Progenitor cell of endocrine pancreas (in vitro differentiated cells): ENCODE measurements at places on chromosomes 4 and X.

- DNase-seq = no peak
Observed at GRCh38 chrX:132015875-132016274, 7.2 kb upstream of the STK26 start.

DNA sequence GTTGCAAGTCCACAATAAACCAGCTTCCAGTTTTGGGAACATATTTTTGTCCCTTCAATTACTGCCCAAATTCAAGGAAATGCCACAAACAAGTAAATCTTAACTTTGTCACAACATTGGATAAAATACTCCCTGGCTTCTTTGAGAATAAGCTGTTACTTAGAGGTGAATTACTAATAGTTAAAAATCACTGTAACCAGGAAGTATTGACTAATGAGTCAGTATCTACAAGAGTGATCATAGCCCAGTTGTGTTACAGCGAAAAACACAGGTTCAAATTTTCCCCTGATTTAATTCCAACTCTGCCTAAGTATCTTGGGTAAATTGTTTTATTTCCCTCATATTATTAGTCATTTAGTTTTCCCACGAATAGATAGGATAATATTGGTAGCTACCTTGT, 291.2 kb upstream of the PPARGC1A start:
- no peak for DNase-seq

DNA sequence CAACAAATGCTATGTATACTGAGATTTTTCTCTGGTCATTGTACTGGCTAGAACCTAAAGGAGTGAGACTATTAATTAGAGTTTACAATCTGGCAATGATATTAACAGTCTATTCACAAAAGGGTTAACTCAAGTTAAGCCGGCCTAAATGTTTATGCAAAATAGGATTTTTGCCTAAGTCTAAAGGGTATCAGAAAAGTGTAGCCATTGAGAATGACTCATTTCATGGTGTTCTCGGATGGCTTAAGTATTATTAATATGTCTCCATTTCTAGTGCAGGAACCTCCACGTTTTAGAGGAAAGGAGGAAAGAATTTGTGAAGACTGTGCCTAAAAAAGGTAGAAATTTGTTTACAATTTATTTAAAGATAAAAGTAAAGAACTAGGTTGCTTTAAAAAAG, 29.8 kb downstream of the DYNLT3 start:
- no peak for DNase-seq

- DNase-seq = no peak
Observed at GRCh38 chr4:85803856-85804255, 328.9 kb downstream of the ARHGAP24 start.

- no peak for DNase-seq
Observed at GRCh38 chr4:25427871-25428270, 50.8 kb downstream of the ANAPC4 start.

DNA sequence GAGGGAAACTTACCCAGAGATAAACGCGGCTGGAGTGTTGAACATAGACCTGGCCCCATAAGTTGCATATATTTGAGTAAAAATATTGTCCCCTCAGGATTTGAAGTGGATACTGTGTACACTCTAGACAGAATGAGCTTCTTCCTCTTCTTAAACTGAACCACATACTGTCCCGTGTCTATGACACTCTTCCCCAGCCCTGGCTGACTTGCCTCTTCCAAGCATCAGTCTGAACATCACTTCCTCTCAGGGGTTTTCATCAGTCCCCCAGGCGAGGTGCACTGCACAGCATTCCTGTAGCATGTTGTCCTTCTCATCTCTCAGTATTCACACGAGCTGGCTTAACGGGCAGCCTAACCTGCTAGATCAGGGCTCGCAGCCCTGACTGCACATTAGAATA, 80.5 kb upstream of the TMEM150C start:
- no peak for DNase-seq

- no peak for DNase-seq
Observed at GRCh38 chrX:34918856-34919255, 23.7 kb upstream of the FAM47B start.

- DNase-seq = no peak
Observed at GRCh38 chrX:10021461-10022272, 54.5 kb downstream of the CLDN34 start.

DNA sequence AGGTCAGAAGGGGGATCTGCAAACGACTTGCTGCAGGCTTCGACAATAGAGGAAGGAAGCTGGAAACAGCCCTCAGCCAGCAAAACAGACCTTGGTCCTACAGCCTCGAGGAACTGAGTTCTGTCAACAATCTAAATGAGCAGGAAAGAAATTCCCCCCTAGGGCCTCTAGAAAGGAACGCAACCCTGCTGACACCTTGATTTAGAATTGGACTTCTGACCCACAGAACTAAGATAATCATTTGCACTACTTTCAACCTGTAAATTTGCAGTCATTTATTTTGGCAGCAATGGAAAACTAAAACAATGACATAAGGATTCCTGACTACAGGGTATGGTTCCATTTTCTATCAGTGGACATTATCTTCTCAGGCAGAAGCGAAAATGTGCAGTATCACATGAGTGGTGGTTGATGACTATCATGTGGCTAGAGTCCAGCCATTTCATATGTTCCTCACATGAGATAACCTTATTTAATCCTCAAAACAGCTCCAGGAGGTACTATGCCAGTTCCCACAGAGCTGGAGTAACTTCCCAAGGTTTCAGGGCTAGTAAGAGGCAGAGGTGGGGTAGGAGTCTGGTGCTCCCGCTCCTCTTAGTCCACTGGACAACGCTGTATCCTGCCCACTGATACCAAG, 61.6 kb downstream of the SAT1 start:
- no peak for DNase-seq

GRCh38 chrX:68175562-68175961, 257.7 kb downstream of the OPHN1 start:
- no peak for DNase-seq

GRCh38 chr4:13928214-13928613, 300.7 kb upstream of the BOD1L1 start:
- DNase-seq = no peak

GRCh38 chr4:35253331-35253730, 991.0 kb downstream of the ARAP2 start:
- no peak for DNase-seq

DNA sequence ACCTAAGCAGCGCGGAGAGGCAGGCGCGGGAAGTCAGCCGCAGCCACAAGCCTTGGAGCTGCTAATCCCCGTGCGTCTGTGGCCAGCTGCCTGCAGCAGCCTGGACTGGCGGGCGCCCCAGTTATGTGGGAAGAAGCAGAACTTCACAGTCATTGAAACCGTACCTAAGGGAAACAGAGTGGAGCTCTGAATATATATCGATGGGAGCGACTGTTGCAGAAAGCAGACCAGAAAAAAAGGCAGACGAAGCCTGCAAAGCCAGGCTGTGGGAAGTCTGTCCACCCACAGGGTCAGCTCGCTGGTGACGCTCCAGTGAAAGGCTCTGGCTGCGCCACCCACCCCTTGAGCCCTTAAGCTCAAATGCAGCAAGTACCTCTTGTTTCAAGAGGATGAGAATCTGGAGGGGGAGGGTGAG, 24.7 kb downstream of the KCNE5 start:
- DNase-seq = no peak

- DNase-seq = no peak
Observed at GRCh38 chrX:22585831-22586230, 313.1 kb downstream of the CBLL2 start.

DNA sequence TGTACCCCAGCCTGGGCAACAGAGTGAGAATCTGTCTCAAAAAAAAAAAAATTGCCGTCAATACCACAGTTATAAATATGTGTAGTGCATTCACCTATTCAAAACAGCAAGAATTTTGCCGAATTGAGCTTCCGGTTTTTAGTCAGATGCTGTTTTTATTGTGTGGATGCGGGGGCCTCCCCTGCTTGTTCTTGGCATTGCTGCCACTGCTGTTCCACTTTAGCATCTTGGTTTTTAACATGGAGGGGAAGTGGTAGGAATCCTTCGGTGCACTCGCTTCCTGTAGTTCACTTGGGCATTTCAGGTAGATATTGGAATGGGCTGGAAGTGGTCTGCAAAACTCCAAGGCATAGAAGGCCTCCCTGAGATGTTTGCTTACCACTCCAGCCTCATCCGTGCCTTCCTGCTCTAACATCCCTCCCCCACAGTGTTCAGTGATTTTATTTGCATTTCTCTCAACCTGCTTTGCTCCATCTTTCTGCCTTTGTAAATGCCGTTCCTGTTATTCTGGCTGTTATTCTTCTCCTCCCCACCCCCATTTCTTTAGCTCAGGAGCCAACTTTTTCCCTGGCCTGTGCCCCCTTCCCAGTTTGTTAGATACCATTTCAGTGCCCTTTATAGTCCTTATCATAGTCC, 25.5 kb downstream of the MOB1B start:
- DNase-seq = no peak

DNA sequence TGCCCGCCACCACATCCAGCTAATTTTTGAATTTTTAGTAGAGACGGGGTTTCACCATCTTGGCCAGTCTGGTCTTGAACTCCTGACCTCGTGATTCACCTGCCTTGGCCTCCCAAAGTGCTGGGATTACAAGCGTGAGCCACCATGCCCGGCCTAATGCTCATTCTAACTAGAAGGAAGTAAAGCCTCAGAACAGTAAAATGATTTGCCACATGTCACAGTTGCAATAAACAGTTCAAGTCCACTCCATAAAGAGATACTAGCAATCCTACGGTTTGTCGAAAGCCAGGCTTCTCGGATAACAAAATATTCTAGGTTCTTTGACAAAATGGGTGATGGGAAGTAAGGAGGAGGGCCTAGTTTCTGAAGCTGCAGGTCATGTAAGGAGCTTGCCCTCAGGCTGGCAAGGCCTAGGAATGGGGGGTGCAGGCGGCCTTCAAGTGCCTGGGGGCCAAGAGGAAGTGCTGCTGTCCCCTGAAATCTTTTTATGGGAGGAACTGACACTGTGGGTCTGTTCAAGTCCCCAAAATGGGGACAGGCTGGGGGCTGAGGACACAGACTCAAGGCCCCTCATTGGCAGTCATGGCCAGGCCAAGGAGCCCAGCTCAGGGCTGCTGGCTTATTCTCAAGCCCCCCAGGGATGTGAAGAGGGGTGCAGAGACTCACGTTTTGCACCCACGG, 31.8 kb upstream of the ACSL1 start:
- DNase-seq = no peak

DNA sequence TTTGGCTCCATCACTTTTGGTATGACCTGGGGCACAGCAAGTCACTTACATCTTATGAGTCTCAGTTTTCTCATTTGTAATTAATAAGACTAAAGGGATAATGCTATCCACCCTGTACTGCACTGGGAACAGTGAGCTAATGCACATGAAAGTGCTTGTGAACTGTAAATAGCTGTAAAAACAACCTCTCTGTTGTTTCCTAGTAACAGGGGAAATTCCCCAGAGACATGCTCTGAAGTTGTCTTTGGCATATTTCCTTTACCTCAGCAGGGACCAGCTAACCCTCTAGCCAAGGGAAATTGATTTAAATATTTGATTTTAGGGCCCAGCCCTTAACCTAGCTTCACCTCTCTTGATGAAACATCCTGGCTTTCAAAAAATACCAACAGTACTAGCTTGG, 6.1 kb upstream of the CYSLTR1 start:
- no peak for DNase-seq

- peak; percentile 67 for DNase-seq
Observed at GRCh38 chrX:129522184-129523078, 859 bp downstream of the SMARCA1 start.

DNA sequence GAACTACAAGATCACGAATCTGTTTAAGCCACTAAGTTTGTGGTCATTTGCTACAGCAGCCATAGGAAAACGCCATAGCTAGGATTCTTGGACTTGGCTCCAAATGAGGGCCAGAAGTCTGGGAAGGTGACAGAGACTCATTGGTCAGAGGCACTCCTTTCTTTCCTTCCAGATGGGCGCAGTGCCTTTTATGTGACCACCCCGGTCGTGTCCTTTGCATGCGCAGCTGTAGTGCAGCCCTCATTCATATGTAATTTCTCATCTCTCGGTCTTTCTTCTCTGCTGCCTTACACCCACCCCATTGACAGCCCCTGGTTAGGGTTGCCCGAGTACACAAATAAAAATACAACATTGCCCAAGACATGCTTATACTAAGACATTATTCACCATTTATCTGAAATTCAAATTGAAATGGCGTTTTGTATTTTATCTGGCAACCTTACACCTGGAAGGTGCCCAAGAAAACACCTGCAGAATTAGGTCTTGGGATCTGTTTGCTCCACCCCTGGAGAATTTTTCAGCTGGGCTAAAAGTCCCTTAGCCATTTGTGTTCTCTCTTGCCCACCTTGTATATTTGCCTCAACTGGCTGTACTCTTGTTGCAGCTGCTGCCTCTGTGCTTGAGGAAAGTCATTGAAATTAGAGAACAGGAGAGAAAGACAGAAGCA, 21.9 kb downstream of the CCKAR start:
- DNase-seq = no peak

- no peak for DNase-seq
Observed at GRCh38 chr4:125780164-125780563, 465.4 kb downstream of the FAT4 start.

DNA sequence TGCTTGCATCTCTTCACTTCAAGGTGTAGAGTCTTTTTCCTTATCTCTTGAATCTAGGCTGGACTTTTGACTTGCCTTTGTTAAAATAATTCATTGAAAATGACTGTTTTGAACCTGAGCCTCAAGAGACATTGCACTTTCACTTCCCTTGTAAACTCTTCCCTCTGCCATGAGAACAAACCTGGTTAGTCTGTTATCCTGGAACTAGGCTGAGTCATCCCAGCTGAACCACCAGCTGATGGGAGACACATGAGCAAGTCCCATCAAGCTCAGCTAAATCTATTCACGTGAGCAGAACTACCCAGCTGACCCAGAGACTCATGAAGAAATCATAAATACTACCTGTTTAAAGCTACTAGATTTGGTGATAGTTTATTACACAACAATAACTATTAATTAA, 202.3 kb upstream of the CENPE start:
- DNase-seq = no peak

GRCh38 chr4:77132652-77133312, 24.2 kb upstream of the CCNG2 start:
- DNase-seq = no peak

GRCh38 chr4:102503301-102503746, 2.2 kb downstream of the NFKB1 start:
- DNase-seq = no peak

- no peak for DNase-seq
Observed at GRCh38 chr4:151700566-151701316, 60.1 kb downstream of the GATB start.

DNA sequence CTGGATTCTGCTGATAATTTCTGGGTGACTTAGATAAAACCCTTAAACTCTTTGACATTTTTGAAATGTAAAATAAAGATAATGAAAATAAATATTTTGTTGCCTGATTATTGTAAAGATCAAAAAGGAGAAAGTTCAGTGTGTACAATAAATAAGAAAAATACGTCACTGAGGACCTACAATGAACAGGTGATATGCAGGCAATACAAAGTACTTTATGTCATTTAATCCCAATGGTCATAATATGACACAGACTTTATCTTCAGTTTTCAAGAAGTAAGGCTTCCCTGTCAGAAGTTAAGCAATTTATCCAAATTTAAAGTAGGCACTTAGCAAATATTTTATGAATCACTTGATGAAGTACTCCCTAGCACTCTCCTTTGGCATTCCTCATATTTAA, 532.8 kb downstream of the GBA3 start:
- DNase-seq = no peak

DNA sequence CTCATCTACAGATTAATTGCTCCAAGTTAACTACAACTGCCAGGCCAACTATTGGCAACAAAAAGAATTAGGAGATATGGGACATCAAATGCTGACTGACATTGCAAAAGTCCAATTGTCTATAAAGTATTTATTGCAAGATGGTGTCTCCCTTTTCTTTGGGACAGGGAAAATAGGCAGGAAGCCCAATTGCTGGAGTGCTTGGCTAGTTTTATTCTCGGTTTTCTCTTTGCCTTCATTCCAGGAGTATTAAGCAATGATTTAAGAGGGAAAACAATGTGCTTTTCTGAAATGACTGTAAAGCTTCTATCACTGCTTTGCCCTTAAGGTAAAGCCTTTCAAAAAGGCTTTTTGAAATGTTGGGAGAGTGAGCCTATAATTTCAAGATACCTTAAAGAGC, 62.8 kb upstream of the DIAPH2 start:
- DNase-seq = no peak
